ENCODE measurements at places on chromosomes 6 and 20.
A peak's percentile ranks its signal among the peaks of the same experiment; 100 is the strongest.

- no peak for DNase-seq
These were observed 68.7 kb downstream of the F13A1 start for GRCh38 chr6:6251555-6252280.

- DNase-seq, result peak; percentile 17
These were observed 372.1 kb upstream of the CNR1 start for GRCh38 chr6:88538130-88538706.

DNA sequence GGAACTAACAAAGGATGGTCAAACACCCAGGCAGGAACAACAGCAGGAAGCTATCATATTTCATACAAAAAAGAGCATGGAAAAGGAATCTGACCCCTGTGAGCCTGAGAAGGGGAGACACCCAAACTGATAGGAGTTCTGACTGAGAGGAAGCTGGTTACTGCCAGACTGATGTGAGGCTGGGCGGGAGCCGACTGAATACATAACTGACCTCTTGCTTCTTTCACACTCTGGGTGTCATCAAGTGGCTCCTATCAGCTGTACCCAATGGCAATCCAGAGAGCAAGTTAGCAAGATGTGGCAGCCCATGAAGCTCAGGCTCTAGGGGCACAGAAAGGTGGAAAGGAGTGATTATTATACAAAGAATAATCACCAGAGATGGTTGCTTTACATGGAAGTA, 795.1 kb upstream of the HS3ST5 start:
- DNase-seq, result no peak

DNA sequence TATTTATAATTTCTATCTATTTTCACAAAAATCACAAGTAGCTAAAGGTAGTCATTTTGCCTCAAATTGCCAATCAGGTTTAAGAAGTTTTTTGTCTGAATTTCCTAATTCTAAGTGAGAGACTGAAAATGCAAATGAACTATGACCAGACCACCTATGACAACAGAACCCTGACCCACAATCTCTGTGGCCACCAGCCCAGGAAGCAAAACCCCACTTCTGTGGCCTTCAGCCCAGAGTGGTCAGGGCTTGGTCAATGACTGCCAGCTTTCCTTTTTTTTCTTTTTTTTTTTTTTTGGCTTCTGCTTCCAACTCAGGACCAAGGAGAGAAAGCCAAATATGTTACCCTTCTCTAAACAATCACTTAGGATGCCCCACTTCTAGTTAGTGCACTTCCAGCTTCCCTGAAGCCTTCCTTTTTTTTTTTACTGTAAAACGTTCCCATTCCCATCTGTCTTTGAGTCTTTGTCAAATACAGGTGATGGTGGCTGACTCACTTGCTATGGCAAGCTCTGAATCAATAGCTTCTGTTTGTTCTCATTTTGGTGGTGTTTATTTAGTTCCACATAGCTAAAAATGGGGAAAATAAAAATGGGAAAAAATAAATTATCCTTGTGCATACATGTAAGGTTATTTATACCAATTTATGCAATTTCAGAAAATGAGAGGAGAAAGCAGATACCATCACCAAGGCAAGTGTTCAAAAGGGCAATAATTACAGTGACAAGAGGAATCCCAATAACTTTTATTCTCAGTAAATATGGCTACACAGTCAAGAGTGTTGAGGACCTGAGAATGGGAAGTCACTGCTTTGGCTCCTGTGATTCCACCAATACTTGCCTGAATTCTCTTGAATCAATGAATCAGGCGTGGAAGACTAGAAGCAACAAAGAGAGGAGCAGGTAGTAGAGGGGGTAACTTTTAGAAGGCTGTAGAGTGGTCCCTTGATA, 170.3 kb upstream of the PDE7B start:
- no peak for DNase-seq

GRCh38 chr20:20837574-20838021, 125.2 kb upstream of the RALGAPA2 start:
- peak; percentile 71 for DNase-seq

- no peak for DNase-seq
These were observed 21.6 kb downstream of the MDGA1 start for GRCh38 chr6:37676071-37676470.

DNA sequence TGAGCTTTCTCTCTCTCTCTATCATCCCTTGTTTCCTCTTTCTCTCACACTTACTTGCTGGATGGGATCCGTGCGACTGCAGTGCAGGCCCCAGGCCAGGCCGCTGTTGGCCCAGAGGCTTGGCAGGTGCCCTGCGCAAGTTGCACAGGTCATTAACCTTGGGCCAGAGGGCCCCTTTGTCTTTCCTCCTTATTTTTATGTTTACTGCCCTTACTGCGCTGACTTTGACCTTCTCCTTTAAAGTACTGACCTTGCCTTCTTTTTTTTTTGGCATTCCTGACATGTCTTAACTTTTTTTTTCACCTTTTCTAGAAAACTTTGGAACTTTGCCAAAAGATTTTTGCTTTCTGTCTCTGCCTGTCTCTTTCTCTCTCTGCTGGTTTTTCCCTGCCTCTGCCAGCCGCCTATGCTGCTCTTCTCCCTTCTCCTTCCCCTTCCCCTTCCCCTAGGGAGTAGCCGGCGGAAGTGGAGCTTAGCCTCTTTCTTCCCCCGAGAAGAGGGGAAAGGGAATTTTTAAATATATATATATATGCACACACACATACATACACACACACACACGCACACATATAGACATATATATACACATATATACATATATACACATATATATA, 59.6 kb upstream of the CDH4 start:
- no peak for DNase-seq

DNA sequence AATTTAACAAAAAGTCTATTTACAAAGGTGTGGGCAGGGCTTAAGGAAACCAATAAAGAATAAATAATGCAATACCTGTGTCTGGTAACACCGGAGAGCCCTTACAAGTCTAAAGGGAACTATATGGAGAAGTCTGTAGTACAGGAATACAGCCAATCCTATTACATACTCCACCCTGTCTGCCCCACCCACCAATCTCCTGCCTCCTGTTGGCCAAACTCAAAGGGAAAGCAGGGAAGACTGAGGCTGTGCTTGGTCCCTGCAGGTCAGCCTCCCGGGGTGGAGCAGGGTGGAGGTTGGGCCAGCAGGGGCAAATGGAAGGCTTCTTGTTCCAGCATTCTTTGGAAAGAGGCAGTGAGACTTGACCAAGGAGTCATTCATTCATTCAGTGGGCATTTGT, 31.5 kb downstream of the METTL24 start:
- DNase-seq, result no peak

DNA sequence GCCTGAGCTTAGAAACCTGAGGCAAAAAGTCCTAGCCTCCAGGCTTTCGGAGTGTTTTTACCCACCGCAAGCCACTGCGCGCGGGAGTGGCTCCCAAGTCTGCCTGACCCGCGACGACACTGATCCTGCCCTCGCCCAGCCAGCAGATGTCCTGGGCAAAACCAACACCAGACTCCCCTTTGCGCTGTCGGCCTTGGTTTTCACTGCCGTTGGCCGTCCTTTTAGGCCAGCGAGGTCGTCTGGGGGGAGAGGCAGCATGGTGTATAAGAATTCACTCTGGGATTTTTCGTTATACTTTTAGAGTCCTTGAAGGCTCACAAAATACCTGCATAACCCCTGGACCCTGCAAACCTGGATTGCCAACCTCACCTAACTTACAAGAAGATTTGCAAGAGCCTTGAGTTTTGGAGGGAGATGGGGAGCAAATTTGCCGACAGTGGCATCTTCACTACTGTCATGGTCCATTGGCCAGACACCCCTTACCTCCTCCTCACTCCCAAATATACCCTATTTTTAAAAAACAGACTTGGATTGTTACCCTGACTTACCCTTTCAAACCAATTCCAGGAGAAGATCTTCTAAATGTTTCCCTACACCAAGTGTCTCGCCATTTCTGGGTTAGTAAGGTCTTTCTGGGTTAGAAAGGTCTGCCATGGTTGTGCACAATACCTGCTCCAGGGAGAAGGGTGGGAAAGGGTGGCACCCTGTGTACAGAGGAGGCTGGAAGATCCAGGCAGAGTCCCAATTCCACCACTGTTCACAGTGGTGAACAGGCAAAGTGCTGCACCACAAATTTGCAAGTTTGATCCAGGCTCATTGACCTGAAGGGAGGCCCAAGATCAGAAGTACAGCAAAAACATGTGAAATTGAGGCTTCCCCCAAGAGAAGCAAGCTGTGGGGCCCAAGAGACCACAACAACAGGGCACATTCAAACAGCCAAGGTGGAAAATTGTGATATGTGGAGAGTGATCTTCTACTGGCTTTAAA, 4.4 kb downstream of the FOXA2 start:
- no peak for DNase-seq

DNA sequence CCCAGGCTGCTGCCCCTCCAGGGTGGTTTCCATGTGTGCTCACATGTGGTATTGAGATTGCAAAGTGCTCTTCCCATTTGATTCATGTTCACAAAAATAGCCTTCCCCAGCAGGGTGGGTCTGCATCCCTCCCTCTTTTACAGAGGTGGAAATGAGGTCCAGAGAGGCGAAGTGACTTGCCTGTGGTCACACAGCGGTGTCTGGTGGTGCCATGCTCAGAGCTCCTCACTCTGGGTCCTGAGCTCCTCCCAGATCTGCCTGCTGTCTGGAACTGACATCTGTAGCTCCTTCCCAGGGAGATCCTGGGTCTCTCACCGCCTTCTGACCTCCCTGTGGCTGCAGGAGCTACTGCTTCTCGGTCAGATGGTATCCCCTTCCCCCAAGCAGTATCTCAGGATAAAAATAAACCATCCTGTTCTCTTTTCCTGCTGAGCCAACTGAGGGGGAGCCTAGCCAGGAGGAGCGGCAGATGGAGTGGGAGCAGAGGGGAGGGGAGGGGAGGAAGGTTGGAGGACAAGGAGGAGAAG, 11.9 kb downstream of the CD40 start:
- no peak for DNase-seq

DNA sequence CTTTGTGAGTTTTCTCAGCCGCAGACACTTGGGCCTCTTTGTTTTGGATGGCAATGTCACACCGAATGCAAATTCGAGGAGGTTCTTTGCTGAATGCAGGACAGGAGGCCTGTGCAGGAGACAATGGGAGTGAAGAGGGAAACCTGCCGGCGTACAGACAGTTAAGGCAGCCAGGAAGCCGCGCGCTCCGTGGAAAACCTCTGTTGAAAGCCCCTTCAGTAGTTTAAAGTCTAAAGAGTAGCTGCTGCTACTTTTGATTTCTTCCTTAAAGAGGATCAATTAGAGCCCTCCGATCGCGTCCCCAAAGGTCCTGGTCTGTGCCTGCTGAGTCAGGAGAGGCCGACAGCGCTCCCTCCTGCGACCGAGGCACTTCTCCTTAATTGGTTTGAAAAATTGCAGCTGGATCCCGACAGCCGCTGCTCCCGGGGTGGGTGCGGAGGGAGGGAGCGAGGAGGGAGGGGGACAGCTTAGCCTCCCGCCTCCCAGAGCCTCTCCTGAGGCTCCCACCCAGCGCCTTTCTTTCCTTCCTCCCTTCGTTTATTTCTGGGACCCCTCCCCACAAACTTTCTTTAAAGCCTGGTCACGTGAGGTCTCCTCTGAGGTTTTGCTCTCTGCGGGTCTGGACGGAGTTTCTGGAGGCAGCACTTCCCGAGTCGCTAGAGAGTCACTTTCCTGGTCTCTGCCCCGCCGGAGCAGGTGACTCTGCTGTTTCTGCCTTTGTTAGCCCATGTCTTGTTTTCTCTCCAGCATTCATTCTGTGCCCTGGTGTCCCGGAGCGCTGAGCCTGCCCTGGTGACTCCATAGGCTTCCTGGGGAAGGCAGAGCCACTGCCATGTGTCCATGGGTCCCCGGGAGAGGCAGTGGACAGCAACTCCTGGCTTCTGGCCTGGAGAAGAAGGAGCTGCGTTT, 22.3 kb upstream of the RPP40 start:
- peak; percentile 50 for DNase-seq

DNA sequence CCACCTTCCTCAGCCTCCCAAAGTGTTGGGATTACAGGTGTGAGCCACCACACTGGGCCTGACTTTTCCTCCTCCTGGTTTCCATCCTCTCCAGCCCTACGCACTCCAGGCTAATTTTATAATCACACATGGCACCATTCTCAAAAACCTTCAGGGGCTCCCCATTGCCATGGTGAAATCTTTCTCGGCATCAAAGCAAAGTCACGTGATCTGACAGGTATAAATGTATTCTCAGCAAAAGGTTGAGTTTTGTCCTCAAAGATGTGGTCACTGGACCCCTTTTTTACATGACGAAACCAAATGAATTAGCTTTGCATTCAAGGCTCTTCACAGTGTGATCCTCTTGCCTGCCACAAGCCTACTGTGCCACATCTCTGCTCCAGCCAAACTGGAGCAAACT, 15.5 kb downstream of the ARMC12 start:
- no peak for DNase-seq

- no peak for DNase-seq
These were observed 84.2 kb downstream of the TRERF1 start for GRCh38 chr6:42367353-42368011.

GRCh38 chr6:18846327-18846726, 459.2 kb downstream of the RNF144B start:
- DNase-seq, result no peak

GRCh38 chr6:99119109-99120031, 171.6 kb upstream of the FBXL4 start:
- DNase-seq, result peak; percentile 28

Measured in testis (tissue), 5 donors.